Hypothalamus (tissue), 51 donors: ENCODE measurements at places on chromosomes 2 and 18.

DNA sequence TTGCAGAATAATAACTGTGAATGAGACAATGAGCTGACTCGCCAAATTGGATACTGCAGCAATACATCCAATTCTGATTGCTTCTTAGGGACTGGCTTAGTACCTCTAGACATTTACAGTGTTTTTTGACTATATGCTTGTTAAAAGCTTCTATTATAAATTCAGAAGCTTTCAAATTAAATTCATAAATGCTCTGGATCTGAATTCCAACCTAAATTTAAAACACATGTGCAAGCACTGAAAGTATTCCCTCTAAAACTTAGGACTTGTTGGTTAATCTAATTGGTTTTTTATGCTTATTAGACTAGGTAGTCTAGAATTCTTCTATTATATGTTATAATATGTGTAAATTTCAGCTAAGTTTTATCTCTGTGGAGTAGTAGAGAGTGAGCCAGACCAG, 306.9 kb downstream of the CPS1 start:
- DNase-seq: no peak

GRCh38 chr2:28586867-28587266, 91.0 kb downstream of the PLB1 start:
- DNase-seq: no peak

DNA sequence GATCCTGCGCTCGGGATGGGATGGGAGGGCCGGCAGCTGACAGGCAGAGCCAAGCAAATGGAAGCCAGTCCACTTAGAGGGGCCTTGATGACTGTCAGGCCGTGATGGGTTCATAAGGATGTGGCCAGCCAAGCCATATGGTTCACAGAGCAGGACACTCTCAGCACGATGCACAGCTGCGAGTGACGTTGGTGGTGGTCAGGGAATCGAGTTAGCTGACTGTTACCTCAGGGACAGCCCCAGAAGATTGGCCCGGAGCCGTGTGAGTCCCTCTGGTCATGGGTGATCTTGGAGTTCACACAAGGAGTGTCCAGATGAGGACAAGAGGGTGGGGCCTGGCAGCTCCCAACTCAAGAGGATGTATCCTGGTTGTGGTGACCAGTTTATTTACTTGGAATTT, 70.2 kb downstream of the TPGS2 start:
- DNase-seq: no peak

DNA sequence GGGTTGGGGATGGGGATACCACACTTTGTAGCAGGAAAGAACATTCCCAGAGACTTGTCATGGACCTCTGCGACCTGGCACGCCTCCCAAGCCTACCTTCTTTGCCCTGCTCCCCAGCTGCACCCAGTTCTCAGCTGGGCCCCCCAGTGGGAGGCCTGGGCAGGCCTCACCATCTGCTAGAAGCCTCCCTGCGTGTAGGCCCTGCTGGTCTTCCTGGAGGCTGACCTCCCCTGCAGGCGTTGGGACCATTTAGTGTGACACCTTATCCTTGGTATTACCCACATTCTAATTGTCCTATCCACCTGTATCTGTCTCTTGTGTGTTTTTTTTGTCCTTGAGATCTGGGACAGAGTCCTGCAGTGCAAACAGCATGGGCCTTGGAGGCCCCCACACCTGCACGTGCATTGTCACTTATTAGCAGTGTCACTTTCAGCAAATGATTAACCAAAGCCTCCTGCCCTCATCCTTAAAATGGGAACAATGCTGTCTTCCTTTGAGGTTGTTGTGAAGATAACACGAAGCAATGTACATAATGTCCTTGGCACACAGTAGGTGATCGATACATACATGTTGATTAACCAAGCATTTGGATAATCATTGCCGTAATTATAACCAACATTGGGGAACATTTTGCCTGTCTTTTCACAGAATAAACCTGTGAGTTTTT, 77.2 kb downstream of the LIPG start:
- DNase-seq: no peak

- no peak for DNase-seq
Observed at GRCh38 chr2:235937526-235937925, 230.7 kb downstream of the GBX2 start.

DNA sequence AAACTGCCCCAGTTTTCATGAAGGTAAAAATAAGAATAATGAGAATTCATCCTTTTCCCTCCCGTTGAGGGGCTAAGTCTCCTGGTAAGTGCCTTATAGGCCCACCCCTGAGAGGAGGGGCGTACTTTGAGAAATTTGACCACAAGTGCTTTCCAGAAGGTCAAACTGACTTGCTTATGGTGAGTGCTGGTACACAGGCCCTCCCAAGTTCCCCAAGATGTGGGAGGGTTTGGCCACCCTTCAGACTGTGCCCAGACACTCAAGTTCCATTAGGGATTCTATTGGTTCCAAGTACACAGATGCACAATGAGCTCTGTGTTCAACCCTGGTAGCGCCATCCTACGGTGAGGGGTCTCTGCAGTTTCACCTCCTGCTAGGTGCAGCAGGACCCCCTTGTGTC, 205.1 kb downstream of the CTIF start:
- no peak for DNase-seq

GRCh38 chr2:233466991-233467603, 99.5 kb downstream of the USP40 start:
- DNase-seq: peak; percentile 35

DNA sequence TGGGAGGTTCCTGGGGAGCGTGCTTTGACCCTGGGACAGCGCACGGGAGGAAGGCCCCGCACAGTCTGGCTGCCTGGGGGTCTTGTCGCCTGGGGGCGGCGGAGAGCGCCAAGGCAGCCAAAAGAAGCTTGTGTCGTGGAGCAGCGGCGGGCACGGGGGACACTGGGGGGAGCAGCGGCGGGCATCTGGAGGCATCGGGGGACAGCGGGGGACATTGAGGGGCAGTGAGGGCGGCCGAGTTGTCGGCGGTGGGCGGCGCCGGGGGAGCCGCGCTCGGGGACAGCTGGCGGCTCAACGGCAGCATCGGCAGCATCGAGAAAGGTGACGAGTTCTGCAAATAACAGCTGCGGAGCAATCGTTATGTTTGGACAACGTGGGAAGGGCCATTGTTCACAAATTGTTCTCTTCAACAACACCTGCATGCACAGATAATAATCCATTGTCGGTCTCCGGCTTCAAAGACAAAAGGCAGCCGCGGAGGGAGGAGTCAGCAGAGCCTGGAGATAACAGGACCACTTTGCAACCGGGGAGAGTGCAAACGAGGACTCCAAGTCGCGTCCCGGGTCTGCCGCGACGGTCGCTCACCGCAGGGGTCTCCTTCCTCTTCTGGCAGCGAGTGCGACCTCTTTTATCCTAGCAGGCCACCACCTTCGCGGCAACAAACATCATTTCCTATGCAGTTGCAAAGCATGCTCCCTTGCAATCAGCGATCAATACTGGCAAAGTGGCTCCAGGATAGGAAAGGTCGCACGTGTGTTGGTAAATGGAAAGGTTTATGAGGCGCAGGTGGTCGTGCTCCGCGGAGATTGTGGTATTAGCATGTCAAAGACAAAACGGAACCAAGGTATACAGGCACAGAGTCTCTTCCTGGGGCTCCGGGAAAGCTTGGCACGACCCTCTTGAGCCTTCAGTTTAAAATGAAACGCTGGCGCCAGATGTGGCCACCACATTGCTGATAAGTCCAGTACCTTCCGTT, 132.3 kb upstream of the DLX2 start:
- no peak for DNase-seq

- no peak for DNase-seq
Observed at GRCh38 chr2:181348107-181348837, 108.9 kb upstream of the ITGA4 start.

- no peak for DNase-seq
Observed at GRCh38 chr2:238684362-238685326, 163.2 kb upstream of the TWIST2 start.

DNA sequence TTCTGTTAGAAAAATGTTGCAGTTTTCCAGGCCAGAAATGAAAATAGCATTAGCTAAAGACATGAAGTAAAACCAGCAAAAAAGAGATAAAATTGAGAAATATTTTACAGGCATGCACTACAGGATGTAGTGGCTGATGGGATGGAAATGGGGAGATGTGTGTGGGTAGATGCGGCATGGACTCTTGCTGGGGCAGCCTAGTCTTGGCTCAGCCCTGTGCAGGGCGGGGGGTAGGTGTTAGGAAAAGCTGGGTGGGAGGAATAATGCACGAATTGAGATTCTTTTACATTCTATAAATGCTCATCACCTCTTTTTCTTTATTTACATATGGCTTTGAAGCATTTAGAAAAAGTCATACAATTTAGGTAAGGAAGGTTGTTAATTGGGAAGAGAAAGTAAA, 334.2 kb downstream of the NUP35 start:
- no peak for DNase-seq

DNA sequence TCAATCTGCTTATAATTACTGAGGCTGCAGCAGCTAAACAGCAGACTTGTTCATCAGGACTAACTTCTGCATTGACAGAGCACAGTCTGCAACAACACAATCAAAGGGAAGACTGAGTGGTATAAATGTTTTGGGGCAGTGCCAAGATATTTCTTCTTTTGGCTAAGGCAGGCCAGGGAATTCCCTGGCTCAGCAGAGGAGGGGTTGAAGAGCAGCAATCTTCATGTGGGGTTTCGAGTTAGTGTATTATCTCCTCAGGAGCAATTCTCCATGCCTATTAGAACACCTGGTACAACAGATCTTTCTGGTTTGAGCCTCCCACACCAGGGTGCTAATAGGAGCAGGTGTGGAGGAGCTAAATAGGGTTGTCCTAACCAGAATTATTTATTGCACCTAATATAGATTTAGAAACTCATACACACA, 103.0 kb upstream of the STK17B start:
- no peak for DNase-seq

DNA sequence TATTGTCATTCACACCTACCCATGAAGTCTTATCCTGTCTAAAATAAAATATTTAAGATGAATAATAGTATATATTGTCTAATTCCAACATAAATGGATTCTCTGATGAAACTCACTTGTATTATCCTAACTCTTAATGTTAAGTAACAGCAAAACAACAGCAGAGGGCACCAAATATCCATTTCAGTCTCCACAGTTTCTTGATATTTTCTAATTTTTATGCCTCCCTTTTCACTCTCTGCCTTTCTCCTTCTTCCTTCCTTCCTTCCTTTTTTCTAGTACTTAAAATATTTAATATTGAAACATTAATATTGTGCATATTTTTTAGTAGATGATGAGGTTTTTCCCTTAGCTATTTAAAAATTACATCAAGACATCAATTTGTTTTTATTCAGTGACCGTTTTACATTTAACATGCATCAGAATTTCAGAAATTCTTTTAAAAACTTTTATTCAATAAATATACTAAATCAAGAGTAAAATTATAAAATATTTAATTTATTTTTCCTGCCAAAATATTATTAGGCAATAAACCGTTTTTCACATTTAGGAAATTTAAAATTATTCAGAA, 97.6 kb downstream of the WDR7 start:
- no peak for DNase-seq

DNA sequence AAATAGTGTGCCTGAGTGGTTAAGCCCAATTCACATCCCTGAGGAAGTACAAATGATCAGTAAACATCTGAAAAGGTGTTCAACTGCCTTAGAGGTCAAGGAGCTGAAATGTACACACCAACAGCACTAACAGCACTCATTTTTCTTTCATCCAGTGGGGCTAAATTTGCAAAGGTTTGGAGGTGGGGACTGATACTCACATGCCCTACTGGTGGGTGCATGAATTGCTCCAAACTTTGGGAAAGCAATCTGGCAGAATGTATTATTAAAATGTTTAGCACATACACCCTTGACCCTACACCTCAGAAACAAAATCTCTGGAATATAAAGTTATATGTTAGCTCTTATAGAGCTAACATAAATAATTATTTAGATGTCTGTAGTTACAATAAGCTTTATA, 19.0 kb upstream of the FAM178B start:
- DNase-seq: no peak

DNA sequence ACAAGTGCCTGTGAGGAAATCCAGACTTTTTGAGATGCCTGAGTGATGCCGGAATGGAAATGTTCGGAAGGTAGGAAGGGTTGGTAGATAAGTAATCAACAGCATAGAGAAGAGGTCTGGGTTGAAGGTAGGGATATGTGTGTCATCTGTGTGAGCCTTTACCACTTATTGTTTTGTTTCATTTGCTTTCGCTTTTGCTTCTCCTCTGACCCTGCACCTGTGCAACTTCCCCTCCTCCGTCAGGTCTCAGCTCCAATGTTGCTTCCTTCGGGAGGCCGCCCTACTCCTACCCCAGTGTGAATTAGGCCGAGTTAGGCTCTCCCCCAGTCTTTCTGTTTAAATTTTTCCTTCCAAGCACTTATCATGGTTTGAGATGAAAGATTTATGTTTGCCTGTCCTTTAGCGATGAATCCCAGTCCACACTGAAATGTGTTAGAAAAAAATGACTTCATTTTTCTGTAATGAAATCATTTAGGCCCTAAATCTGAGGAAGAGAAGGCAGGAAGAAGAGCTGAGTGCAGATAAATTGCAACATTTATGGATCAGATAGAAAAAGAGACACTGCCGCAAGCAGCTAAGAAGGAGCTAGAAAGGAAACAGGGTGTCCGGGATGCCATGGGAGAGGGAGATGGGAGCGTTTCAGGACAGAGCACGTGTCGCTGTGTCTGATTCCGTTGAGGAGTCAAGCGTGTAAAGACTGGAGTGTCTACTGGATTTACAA, 139.6 kb upstream of the PELI1 start:
- no peak for DNase-seq

DNA sequence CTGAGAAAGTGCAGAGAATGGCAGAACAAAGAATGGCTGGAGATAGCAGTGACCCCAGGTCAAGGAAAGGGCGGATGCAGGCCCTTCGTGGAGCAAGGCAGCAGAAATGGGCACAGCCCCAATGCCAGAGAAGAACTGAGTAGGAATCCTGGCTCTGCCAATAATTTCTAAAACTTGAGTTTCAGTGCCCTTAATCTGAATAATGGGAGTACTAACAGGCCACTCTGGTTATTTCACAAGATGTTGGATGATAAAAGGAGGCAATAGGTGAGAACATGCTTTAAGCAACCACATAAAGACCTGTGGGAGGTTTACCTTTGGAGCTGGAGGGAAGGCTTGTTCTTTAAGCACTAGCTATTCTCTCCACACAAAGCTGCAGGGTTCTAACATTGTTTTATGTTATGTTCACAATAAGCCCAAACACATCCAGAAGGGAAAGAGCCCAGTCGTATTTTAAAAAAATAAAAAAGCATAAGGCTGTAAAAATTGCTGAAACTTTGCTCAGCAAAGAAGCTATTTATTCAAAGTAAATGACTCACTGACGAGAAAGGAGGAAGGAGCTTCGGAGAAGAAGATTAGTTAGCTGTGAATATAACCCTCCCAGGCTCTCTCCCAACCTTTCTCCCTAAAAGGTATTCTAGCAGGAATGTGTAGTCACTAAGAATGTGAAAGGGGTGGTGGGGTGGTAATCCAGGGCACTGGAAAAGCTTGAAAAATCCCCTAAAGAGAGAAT, 470.2 kb downstream of the TXNL1 start:
- DNase-seq: no peak
